ENCODE measurements at places on chromosomes 1 and 21.
A peak's percentile ranks its signal among the peaks of the same experiment; 100 is the strongest.

DNA sequence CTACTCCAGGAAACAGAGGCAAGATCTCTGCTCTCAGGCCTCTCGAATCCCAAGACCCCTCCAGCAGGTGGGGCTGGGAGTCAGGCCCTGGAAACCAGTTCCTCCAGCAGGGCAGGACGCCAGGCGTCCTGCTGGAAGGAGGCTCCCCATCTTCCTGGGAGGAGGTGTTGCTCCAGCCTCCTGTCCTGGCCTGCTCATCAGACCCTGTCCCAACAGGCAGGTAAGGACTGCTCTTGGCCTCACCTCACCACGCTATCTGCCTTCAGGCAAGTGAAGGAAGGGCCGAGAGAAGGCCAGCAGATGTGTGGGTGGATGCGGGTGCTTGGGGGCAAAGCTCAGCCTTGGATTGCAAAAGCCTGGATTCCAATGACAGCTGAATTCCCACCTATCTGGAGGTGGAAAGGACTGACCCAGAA lies 82.9 kb downstream of the SSBP3 start:
- ATAC-seq = no peak

GRCh38 chr1:217089361-217090014 lies 366.3 kb upstream of the ESRRG start:
- peak; percentile 93 for ATAC-seq

GRCh38 chr1:113166473-113166872 lies 93.5 kb downstream of the LRIG2 start:
- no peak for ATAC-seq

GRCh38 chr1:6285336-6285735 lies 24.4 kb upstream of the GPR153 start:
- no peak for ATAC-seq

DNA sequence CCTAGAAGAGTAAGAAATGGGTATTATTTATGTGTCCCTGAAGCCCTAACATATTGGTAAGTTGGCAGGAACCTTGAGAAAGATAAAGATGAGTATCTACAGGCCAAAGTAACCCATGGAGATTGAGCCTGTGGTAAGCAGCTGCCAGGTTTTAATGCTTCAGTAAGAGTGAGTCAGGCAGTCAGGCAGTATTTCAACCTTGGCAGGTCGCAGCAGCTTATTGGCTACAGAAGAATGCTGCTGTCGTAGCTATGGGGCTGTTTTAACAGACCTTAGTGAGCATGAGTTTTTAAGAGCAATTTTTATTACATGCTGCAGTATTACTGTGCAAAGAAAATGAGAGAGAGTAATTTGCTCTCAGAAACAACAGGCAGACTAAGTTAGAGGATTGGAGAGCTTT lies 10.3 kb upstream of the SLC30A10 start:
- ATAC-seq = peak; percentile 99

DNA sequence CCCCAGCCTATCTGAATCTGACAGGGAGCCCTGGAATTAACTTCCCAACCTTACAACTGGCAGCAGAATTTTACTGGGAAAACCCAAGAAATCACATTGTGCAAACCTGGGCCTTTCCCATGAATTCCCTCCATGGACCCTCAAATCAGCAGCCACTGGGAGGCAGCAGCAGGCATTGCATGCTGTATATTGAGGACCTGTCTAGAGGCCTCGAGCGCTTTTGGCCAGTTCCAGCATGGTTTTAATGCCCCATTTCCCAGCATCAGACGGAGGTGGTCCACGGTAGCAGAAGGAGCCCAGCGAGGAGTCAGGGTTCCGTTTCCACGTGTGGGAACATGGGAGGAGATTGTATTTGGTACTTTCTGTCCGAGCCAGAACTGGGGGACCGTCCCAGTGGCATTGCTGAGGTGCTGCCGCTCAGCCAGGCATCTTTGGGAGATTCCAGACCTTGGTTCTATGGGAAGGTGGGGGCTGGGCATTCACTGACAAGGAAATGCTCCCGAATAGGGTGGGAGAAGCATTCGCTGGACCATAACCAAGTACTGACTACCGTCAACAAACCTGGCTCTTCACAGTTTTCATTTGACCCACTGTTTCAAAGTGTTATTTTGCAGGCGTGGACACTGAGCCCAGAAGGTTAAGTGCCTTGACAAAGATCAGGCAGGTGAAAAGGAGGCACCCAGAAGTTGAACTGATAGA lies 15.9 kb downstream of the BMP8A start:
- ATAC-seq = no peak

GRCh38 chr1:186550832-186551231 lies 89.9 kb upstream of the PDC start:
- ATAC-seq = no peak

DNA sequence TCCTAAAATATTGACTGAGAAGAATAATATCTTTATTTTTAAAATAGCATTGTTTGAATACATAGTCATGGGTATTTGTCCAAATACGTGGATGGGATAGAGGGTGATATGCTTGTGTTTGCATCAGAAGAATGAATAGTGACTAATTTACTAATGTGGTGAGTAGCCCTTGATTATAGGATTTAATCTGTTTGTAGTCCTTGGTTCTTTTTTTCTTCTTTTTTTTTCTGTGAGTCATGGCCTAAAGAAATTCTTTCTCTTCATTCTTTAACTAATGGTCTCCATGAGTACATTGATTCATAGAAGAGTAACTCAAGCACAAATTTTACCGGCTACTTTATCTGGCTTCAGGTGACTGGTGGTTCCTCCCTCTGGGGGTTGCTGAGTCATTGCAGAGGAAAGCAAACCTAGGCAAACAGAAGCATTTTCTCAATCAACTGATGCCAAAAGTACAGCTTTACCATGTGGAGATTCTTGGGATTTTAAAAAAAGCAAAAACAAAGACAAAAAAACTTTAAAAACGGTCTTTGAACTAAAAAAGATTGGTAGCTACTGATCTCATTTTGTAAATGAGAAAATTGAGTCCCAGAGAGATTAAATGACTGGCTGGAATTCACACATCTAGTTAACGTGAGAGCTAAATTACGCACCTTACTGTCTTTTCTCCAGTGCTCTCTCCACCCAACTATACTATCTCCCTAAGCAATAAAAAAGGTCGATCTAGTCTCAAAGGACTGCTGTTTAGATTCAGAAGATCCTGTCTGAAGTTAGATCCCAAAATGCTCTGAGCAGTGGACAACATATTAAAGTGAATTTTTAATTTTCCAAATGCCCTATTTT lies 40.5 kb downstream of the AK5 start:
- peak; percentile 55 for ATAC-seq

GRCh38 chr1:234912548-234913277 lies 215.9 kb downstream of the TOMM20 start:
- no peak for ATAC-seq

GRCh38 chr1:111751906-111752575 lies 3.7 kb upstream of the DDX20 start:
- no peak for ATAC-seq

GRCh38 chr1:191528275-191528674 lies 630.0 kb upstream of the RGS18 start:
- no peak for ATAC-seq

- ATAC-seq = no peak
Measured at GRCh38 chr1:95067062-95067461, 5.7 kb downstream of the ALG14 start.

- ATAC-seq = no peak
Measured at GRCh38 chr21:43299441-43300277, 127.3 kb downstream of the SIK1 start.

GRCh38 chr1:43149889-43150288 lies 22.2 kb downstream of the EBNA1BP2 start:
- ATAC-seq = no peak

DNA sequence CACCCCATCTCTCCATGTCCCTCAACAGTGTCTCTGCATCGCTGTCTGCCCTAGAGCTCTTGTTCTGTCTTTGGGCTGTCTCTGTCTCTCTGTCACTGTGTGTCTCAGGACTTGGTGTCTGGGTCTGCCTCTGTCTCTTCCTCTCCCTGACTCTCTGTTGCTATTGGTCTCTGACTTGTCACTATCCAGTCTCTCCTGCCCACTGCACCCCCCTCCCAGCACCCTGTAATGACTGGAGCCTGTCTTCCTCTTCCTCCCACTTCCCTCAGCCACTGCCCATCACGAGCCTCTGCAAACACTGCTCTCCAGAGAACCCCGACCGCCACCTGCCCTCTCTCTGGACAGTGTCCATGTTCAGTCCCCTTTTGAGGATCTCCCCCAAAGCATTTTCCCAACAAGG lies 12.1 kb downstream of the PEAR1 start:
- no peak for ATAC-seq

- ATAC-seq = no peak
Measured at GRCh38 chr1:24130385-24130784, 12.6 kb downstream of the IL22RA1 start.

GRCh38 chr1:87513966-87514660 lies 185.4 kb downstream of the LMO4 start:
- ATAC-seq = no peak

GRCh38 chr1:115746021-115746690 lies 22.4 kb downstream of the CASQ2 start:
- ATAC-seq = no peak

DNA sequence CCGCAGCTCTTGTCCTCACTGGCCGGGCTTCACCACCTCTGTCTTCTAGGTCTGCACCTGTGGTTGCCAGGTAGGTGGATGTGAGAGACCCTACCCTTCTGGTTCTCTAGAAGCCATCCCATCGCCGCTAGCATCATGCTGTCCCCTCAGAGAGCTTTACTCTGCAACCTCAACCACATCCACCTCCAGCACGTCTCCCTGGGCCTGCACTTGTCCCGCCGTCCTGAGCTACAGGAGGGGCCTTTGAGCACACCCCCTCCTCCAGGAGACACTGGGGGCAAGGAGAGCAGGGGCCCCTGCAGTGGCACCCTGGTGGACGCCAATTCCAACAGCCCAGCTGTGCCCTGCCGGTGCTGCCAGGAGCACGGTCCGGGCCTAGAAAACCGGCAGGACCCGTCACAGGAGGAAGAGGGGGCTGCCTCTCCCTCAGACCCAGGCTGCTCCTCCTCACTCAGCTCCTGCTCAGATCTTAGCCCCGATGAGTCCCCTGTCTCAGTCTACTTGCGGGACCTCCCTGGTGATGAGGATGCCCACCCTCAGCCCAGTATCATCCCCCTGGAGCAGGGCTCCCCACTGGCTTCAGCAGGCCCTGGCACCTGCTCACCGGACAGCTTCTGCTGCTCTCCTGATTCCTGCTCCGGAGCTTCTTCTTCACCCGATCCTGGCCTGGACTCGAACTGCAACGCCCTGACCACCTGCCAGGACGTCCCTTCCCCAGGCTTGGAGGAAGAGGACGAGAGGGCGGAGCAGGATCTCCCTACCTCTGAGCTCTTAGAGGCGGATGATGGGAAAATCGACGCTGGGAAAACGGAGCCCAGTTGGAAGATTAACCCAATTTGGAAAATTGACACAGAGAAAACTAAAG lies 1.2 kb downstream of the RUSC1 start:
- ATAC-seq = no peak

Data from motor neuron (in vitro differentiated cells).